ENCODE measurements at places on chromosomes 7 and 10.

- no peak for DNase-seq
Observed at GRCh38 chr10:53209944-53210611, 437.5 kb upstream of the MBL2 start.

GRCh38 chr7:6479067-6479466 lies 31.3 kb upstream of the DAGLB start:
- no peak for DNase-seq

GRCh38 chr7:140585333-140585732 lies 55.3 kb downstream of the DENND2A start:
- DNase-seq = no peak

- peak; percentile 75 for DNase-seq
Observed at GRCh38 chr10:110356628-110357245, 52.0 kb upstream of the SMNDC1 start.

DNA sequence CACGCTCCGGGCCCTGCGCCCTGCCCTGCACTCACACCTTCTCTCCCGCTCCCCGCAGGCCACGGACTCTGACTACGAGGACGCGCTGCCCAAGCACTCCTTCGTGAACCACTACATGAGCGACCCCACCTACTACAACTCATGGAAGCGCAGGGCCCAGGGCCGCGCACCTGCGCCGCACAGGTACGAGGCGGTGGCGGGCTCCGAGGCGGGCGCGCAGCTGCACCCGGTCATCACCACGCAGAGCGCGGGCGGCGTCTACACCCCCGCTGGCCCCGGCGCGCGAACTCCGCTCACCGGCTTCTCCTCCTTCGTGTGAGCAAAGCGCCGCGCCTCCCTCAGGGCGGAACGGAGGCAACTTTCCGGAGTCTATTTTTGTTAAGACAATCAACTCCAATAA lies 417.0 kb upstream of the FOXK1 start:
- DNase-seq = no peak

GRCh38 chr7:74338366-74339108 lies 49.3 kb downstream of the CLIP2 start:
- no peak for DNase-seq

- DNase-seq = no peak
Observed at GRCh38 chr7:17668122-17668521, 272.2 kb downstream of the SNX13 start.

GRCh38 chr10:66176772-66177171 lies 749.1 kb upstream of the LRRTM3 start:
- DNase-seq = no peak

- DNase-seq = no peak
Observed at GRCh38 chr10:104415526-104416165, 62.0 kb downstream of the CFAP58 start.

- DNase-seq = no peak
Observed at GRCh38 chr7:106068986-106069385, 43.1 kb downstream of the SYPL1 start.

- no peak for DNase-seq
Observed at GRCh38 chr7:157309988-157310668, 26.7 kb upstream of the DNAJB6 start.

GRCh38 chr10:42802876-42803275 lies 20.3 kb downstream of the BMS1 start:
- no peak for DNase-seq

DNA sequence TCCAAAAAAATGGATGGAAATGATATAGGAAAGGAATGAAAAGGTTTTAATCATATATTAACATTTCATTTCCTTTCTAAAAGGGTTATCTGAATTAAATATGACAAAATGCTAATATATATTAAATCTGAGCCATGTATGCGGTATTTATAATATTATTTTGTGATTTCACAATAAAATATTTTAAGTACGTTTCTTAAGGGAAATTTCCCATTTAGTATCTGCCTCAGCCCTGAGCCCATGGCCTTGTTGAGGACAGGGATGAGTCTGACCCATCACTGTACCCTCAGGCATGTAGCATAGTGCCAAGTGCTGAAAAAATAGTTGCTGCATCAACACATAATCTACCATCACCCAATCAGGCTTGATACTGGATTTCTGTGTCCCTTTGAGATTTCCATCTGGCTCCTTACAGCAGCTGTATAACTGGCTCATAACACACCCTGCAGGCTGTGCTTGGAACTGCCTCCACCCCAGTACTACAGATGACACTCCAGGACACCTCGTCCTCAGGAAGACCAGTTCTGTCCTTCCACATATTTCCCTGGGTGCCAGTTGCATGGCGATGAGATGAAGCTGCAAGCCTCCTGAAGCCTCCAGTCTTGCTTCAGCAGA lies 59.4 kb upstream of the ASAH2 start:
- no peak for DNase-seq

GRCh38 chr10:17226891-17227303 lies 1.1 kb upstream of the VIM start:
- DNase-seq = no peak

DNA sequence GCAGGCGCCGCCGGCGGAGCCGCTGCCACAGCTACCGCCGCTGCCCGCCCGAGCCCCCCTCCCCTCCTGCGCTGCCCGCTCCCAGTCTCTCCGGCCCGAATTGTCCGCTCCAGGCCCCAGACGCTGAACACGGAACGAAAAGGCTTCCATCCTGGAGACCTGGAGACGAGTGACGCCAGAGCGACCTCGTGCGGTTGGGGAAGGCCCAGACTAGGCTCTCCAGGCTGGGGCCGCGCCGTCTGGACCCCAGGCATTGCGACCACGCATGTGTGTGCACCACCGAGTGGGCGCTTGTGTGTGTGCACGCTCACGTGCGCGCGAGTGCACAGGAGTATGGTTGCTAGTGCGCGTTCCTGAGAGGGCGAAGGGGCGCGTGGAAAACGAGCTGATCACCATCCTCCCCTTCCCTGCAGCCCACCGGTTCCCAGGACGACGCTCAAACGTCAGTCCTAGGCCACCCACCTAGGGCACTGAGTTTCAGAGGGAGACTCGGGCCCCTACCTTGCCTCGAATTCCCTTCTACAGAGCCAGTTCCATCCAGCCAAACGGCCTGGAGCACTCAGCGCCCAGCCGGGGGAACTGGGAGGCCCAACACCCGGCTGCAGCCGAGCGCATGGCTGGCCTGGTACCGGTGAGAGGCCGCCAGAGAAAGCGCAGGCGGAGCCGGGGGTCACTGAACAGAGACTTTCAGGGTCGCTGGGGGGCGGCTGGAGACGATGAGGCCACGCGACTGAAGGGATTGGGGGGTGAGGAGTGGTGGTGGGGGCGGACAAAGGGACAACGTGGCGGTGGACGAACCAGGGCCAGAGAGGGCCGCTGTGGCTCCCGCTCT lies 11.6 kb downstream of the LBX1 start:
- no peak for DNase-seq

GRCh38 chr7:47978790-47979144 lies 648 bp downstream of the HUS1 start:
- DNase-seq = no peak

- no peak for DNase-seq
Observed at GRCh38 chr10:69123306-69123746, 652 bp upstream of the VPS26A start.

- no peak for DNase-seq
Observed at GRCh38 chr7:137747359-137748031, 99.3 kb downstream of the DGKI start.

- no peak for DNase-seq
Observed at GRCh38 chr10:121838931-121839330, 88.9 kb downstream of the ATE1 start.

- DNase-seq = no peak
Observed at GRCh38 chr10:74333174-74333573, 182.2 kb downstream of the ADK start.

- DNase-seq = no peak
Observed at GRCh38 chr7:143047326-143047725, 4.8 kb upstream of the OR6V1 start.

DNA sequence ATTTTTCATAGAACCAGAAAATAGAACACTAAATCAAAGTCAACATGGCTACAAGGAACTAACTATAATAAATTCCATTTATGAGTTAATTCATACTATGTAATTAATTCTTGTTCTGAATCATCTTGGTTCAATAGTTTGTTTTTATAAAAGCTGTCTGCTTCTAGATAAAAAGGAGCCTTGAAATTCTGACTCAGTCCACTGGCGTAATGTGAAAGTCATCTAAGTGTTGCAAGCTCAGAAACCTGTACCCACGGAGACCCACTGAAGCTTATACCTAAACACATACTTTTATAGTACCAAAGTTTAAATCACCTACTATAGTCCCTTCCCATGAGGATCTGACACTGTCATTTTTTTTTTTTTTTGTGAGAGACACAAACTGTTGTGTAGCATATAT lies 489.4 kb downstream of the SEMA3D start:
- DNase-seq = no peak

GRCh38 chr7:89477991-89478390 lies 676.3 kb upstream of the STEAP1 start:
- DNase-seq = no peak

DNA sequence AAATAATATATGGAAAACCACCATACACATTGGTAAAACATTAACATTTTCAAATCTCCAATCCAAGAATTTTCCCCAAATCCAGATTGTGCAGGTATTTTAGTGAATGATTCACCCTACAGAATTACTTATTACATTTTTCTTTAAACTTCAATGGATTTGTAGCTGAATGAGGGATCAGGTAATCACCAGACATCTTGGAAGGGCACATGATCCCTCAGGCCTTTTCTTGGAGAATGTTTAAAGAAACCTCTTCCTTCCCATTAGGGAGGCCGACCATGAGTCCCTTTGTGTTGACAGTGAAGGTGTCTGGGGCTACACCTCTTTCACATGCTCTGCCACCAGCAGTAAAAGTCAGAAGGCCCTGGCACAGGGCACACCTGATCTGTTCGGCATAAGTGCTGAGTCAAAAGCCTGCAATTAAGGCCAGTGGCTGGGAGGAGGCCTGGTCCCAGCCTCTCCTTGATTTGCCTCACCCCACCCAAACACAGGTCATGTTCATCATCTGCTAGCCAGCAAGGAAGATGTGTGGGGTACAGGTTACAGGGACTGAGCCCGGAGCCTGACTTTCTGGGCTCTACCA lies 207.7 kb downstream of the SNX10 start:
- DNase-seq = no peak

DNA sequence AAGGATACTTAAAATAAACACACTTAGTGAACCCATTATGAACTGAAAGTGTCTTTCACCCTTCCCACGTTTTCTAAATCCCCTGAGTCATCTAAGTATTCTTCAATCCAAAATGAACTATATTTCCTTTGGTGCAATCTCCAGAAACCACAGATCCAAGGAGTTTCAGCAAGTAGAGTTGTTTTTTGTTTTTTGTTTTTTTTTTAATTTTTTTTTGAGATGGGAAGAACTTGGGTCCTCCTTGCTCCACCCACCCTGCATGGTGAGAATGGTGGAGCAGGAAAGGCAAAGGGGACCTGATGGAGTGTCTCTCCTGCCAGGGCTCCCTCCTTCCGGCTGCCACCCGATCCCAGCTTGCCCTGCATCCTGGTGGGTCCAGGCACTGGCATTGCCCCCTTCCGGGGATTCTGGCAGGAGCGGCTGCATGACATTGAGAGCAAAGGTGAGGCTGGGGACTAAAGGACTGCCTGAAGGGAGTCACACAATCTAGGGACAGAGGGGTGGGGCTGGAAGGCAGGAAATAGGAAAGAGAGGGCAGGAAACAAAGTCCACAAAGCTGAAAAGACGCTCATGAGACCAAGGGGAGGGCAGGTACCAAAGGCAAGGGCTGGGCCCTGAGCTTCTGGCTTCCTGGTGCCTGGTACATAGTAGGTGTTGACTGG lies 12.1 kb downstream of the ATG9B start:
- DNase-seq = no peak

- DNase-seq = no peak
Observed at GRCh38 chr7:66176914-66177313, 28.2 kb upstream of the TPST1 start.

- DNase-seq = no peak
Observed at GRCh38 chr7:30020535-30020934, 6.0 kb downstream of the FKBP14 start.

- no peak for DNase-seq
Observed at GRCh38 chr7:76008156-76008687, 13.8 kb upstream of the TMEM120A start.

GRCh38 chr7:99768471-99768870 lies 15.5 kb downstream of the CYP3A4 start:
- DNase-seq = no peak

- no peak for DNase-seq
Observed at GRCh38 chr7:141354251-141354650, 197.0 kb upstream of the AGK start.

GRCh38 chr7:28360739-28361138 lies 51.6 kb upstream of the CREB5 start:
- DNase-seq = no peak

DNA sequence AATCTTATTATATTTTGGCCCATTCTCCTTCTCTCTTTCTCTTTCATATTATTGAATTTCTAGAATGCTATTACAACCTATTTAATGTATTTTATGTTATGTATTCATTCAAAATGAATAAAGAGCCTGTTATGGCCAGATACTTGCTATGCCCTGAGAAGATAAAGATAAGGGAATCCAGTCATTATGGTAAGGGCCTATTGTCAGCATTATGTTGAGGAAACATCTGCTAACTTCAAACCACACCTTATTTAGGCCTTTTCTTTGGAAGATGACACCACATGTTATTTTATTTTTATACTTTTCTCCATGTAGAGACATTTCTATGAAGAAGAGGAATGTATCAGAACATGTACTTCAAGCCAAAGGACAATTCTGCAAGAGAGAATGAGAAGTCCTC lies 60.5 kb upstream of the MPP7 start:
- no peak for DNase-seq

DNA sequence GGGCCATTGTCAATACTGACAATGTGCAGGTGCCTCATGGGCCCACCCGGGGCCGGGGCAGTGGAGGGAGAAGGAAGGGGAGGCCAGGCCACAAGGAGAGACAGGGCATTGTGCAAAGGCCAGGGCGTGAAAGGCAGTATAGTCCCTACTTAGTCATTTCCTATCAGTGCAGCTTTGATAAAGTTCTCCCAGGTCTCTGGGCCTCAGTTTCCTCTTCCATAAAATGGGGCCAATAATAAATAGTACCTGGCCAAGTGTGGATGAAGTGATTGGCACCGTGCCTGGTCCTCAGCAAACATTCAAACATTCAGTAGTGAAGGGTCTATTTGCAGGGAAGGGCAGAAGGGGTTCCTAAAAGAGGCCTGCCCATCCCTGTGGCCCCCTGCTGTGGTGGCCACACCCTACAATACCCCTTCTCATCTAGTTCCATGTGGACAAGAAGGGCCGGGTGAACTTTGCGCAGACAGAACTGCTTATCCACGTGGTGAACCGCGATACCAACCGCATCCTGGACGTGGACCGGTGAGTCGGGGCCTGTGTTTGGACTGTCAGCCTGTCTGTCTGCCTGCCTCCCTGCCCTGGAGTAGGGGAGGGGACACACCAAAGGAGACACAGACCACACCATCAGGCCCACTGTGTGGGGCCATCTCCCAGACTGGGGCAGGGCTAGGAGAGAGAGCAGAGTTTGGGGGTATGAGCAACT lies 36.9 kb upstream of the VSIR start:
- no peak for DNase-seq

GRCh38 chr7:121302214-121302745 lies 26.5 kb upstream of the WNT16 start:
- no peak for DNase-seq

Measured in naive thymus-derived CD4-positive, alpha-beta T cell (primary cell).